AG04449 (cell line): ENCODE measurements at places on chromosomes 3 and 15.

DNA sequence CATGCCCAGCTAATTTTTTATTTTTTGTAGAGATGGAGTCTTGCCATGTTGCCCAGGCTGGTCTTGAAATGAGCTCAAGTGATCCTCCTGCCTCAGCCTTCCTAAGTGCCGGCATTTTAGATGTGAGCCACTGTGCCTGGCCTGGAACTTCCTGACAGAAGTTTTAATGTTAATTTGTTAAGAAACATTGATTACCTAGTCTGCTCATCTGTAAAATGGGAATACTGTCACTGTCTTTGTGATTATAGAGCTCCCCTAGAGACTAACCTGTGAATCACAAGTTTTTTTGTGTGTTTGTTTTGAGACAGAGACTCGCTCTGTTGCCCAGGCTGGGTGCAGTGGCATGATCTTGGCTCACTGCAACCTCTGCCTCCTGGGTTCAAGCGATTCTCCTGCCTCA lies 4.3 kb upstream of the EIF3J start:
- DNase-seq = no peak

GRCh38 chr3:123389628-123389918 lies 59.3 kb downstream of the ADCY5 start:
- no peak for DNase-seq

GRCh38 chr3:163664466-163664865 lies 1413.8 kb downstream of the SI start:
- DNase-seq = no peak

GRCh38 chr3:46984591-46985459 lies 5.4 kb downstream of the NBEAL2 start:
- DNase-seq = no peak

- DNase-seq = no peak
Measured at GRCh38 chr15:65379986-65380385, 2.2 kb upstream of the IGDCC3 start.

GRCh38 chr15:60083318-60083717 lies 79.2 kb downstream of the FOXB1 start:
- DNase-seq = no peak

- no peak for DNase-seq
Measured at GRCh38 chr3:59442046-59442445, 392.2 kb upstream of the CFAP20DC start.

DNA sequence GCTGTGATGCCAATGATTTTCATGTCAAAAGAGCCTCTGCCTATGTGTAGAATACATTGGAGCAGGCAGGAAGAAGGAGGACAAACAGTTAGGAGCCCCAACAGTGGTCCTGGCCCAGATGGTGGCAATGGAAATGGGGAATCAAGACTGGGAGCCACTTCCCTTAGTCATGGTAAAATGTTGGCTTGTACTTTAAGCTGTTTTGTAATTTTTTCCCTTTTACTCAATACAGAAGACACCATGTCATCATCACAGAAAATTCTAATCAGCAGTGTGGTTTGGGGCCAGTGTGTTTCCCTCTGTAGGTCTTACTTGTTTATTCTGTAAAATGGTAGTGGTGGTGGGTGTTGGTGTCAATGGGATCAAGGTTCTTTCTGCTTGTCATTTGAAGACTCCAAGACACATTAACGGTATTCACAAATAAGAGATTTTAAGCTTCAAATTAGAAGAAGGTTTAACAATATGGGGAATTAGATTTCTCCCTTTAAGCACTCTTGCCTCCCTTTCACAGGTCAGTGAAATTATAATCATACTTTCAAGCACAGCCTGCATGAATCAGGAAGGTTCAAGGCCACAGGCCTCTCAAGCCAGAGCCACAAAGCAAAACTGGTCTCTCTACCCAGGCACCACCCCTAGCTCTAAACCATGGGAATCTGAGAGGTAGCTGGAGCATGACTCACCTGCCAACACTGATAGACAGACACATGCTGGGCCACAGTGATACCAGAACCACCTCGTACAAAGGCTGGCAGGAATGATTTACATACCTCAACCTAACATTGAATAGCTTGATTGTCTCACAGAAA lies 24.9 kb downstream of the SIAH2 start:
- no peak for DNase-seq

- no peak for DNase-seq
Measured at GRCh38 chr3:156483426-156483825, 71.5 kb downstream of the SSR3 start.

DNA sequence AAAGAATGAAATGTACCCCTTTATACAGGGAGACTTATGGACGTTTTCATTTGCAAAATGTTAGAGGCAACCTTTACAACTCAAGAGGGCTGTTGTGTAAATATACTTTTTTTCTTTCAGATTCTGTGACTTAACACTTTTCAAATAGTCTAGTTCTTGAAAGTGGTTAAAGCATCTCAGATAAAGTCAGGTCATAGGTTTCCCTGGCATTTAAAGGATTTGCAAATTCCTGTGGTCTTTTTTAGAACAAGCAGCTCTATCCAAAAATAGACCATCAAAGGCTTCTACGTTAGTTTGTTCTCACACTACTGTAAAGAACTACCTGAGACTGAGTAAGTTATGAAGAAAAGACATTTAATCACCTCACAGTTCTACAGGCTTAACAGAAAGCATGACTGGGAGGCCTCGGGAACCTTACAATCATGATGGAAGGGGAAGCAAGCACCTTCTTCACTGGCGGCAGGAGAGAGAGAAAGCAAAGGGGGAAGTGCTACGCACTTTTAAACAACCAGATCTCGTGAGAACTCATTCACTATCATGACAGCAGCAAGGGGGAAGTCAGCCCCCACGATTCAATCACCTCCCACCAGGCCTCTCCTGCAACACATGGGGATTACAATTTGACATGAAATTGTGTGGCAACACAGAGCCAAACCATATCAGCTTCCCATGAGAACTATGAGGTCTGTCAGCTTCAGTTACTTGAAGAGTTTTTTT lies 23.3 kb upstream of the GABRR3 start:
- DNase-seq = no peak

- no peak for DNase-seq
Measured at GRCh38 chr3:101095693-101096430, 102.6 kb upstream of the ABI3BP start.

- no peak for DNase-seq
Measured at GRCh38 chr3:158859362-158859761, 57.5 kb downstream of the MFSD1 start.

DNA sequence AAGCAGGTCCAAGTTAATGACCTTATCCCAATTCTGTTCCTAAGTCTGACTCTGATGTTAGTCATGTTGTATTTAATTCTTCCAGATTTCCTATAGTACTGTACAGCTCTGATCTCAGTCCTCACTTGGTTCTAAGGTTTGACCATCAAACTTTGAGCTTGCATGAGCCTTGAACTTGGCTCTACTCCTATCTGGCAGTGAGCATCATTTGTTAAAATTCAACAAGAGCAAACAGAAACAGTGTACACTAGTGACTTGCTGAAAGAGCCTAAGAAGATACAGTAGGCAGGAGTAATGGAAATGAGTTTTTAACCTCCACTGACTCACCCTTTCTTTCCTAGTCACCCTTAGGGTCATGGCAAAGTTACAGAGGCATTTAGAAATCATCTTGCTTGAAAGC lies 451.1 kb upstream of the TPRG1 start:
- DNase-seq = no peak

- DNase-seq = no peak
Measured at GRCh38 chr3:58173029-58173668, 37.6 kb downstream of the DNASE1L3 start.

GRCh38 chr3:110567029-110567428 lies 504.6 kb upstream of the NECTIN3 start:
- no peak for DNase-seq

- DNase-seq = no peak
Measured at GRCh38 chr15:35698966-35699575, 153.1 kb upstream of the DPH6 start.

DNA sequence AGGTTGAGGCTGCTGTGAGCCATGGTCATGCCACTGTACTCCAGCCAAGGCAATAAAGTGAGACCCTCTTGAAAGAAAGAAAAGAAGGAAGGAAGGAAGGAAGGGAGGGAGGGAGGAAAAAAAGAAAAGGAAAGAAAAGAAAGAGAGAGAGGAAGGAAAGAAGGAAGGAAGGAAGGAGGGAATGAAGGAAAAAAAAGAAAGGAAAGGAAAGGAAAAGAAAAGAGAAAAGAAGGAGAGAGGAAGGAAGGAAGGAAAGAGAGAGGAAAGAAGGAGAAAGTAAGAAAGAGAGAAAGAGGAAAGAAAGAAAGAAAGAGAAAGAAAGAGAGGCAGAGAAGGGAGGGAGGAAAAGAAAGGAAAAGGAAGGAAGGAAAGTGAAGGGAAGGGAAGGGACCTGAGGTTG lies 20.4 kb upstream of the ACTL6A start:
- no peak for DNase-seq

DNA sequence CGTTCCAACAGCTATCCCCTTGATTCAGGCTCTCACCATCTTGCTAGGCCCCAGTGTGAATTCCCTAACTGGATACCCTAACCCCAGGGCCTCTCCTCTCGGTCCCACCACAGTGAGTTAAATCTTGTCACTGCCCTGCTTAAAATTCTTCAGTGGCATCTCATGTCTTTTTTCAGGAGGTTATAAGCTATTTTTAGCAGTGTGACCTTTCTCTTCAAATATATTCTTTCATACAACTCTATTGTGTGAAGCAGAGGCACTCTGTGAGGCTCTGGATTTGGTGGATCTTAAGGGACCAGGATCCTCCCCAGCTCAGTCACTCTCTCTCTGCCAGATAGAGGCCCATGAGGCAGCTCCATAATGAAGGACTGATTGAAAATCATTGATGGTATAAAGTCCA lies 760.4 kb downstream of the NTRK3 start:
- DNase-seq = no peak

DNA sequence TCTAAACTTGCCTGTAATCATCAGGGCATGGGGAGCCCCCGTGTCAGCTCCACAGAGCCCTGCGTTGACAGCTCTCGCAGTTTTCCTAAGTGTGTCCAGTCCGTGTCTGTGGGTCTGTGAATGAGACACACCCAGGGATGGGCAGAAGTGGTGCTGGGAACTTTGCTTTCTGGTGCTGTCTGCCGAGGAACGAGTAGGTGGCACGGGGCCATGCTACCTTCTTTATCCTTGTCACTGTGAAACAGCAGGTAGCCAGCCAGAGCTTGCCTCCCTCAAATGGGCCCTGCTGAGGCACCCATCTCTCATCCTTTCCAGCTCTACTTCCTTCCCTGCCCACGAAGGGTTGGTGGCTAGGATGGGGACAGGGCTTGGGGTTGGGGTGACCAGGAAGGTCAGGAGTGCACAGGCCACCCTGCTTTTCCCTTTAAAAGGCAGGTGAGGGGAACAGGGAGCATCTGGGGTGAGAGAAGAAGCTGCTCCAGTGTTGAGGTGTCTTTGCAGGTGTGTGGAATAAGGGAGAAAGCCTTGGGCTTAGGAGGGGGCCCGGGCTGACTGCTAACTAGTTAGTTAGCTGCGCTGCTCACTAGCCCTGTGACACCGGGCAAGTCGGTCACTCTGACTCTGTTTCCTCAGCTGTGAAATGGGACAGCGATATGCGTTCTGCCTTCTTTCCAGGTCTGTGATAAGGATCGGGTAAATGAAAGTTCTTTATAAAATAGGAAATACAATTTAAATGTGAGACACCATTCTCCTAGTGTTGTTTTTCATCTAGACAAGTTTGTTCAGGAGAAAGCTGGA lies 27.9 kb downstream of the PDIA5 start:
- DNase-seq = no peak

- DNase-seq = no peak
Measured at GRCh38 chr15:35281515-35281914, 196.4 kb upstream of the NANOGP8 start.

DNA sequence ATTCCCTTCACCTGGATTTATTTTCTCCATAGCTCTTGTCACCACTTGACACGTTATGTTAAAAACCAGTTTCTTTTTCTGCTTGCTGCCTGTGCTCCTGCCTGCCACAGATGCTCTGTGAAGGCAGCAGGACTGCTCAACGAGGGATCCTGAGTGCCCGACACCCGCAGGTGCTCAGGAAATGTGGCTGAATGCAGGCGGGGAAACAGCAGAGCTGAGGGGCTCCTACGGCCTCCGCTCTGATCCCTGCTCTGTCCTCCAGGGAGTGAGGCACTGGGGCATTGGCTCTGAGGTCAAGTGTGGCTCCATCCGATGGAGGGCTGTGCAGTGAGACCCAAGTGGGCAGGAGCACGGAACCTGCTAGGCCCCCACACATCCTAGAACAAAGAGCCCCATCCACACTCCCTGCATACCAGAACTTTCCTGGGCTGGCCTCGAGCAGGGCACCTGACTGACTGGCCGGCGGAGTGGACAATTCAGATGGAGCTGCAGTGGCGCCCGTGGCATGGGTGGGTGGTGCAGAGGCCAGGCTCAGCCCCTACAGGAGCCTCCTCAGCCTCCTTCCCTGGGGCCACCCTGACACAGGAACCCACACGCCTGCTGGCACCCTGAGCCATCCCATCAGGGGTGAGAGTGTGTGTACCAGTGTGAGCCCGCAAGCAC lies 27.9 kb downstream of the IQSEC1 start:
- DNase-seq = no peak

DNA sequence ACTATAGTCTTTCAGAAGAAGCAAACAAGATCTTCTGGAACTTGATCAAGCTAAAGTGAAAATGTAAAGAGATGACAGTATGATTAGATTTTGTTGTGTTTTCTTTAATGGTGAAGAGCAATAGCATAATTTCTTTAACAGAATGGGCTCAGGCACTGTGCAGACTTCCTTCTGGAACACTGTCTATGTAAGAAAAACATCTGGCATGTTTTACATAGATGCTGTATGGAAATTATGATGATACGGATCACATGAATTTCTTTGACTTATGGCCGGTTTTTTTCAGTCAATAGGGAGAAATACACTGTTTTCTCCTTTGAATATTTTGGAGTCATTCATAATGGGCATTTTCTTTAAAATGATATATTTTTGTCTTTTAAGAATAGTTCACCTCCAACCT lies 42.6 kb downstream of the PHLDB2 start:
- no peak for DNase-seq

GRCh38 chr15:100500226-100500990 lies 28.3 kb downstream of the CERS3 start:
- no peak for DNase-seq

- DNase-seq = no peak
Measured at GRCh38 chr15:58453931-58454793, 22.4 kb downstream of the LIPC start.

DNA sequence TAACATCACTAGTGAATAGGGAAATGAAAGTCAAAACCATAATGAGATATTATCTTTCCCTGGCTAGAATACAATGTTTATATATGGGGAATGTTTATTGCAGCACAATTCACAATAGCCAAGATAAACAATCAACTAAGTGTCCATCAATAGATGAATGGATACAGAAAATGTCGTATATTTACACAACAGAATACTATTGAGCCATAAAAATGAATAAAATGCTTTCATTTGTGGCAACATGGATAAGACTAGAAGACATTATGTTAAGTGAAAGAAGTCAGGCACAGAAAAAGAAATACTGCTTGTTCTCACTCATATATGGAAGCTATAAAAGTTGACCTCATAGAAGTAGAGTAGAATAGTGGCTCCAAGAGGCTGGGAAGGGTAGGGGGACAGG lies 65.2 kb downstream of the SLC9C1 start:
- no peak for DNase-seq

GRCh38 chr3:169563775-169564059 lies 99.8 kb downstream of the MECOM start:
- no peak for DNase-seq

- DNase-seq = no peak
Measured at GRCh38 chr3:139324456-139324855, 19.4 kb upstream of the MRPS22 start.
